Posterior vena cava (tissue), 2 donors: ENCODE measurements at places on chromosomes 6 and 20.
A peak's percentile ranks its signal among the peaks of the same experiment; 100 is the strongest.

- peak; percentile 79 for DNase-seq
Measured at GRCh38 chr6:149963212-149963461, 606 bp upstream of the ULBP1 start.

GRCh38 chr20:53867741-53868351 lies 202.5 kb downstream of the BCAS1 start:
- DNase-seq, result no peak

DNA sequence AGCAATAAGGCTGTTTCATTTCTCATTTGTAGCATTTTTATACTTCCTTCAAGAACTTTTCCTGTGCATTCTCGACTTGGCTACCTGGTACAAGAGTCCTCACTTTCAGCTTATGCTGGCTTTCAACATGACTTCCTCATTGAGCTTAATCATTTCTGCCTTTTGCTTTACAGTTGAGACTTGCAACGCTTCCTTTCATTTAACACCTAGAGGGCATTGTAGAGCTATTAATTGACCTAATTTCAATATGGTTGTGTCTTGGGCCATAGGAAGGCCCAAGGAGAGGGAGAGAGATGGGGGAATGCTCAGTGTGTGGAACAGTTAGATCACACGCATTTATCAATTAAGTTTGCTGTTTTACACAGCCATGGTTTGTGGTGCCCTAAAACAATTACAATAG lies 37.2 kb downstream of the SLC22A2 start:
- no peak for DNase-seq

DNA sequence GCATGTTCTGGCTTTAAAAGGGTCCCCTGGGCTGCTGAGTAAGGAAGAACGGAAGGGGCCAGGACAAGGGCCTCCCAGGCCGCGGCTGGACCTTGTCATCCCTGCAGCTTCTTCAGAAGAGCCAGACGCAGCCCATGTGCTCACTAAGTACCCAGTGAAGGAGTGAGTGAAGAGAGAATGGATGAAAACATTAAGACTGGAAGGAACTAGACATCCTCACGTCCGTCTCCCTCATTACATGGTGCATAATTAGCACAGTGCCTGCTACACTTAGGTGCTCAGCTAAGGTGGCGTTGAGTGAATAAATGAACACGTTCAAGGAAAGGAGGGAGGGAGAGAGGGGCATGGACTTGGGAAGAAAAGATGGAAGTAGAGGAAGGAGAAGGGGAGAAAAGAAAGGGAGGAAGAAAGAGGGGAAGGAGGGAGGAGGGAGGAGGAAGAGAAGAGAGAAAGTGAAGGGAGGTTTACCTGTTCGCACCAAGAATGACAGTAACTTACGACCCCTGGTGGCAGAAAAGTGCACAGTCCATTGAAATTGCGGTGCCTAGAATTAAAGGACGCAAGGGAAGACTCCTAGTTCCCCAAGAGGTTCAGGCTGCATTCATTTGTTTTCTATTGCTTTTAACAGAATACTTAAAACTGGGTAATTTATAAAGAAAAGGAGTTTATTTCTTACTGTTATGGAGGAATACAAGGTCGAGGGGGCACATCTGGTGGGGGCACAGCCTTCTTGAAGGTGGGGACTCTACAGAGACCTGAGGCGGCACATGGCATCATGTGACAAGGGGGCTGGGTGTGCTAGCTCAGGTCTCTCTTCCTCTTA lies 8.0 kb downstream of the TP53RK start:
- DNase-seq, result no peak

- DNase-seq, result no peak
Measured at GRCh38 chr20:34561661-34562060, 3.1 kb downstream of the MAP1LC3A start.

GRCh38 chr20:32368925-32369324 lies 10.8 kb downstream of the ASXL1 start:
- no peak for DNase-seq

GRCh38 chr6:110116258-110116657 lies 63.2 kb downstream of the WASF1 start:
- DNase-seq, result no peak

GRCh38 chr6:14641423-14642135 lies 524.0 kb downstream of the CD83 start:
- no peak for DNase-seq

DNA sequence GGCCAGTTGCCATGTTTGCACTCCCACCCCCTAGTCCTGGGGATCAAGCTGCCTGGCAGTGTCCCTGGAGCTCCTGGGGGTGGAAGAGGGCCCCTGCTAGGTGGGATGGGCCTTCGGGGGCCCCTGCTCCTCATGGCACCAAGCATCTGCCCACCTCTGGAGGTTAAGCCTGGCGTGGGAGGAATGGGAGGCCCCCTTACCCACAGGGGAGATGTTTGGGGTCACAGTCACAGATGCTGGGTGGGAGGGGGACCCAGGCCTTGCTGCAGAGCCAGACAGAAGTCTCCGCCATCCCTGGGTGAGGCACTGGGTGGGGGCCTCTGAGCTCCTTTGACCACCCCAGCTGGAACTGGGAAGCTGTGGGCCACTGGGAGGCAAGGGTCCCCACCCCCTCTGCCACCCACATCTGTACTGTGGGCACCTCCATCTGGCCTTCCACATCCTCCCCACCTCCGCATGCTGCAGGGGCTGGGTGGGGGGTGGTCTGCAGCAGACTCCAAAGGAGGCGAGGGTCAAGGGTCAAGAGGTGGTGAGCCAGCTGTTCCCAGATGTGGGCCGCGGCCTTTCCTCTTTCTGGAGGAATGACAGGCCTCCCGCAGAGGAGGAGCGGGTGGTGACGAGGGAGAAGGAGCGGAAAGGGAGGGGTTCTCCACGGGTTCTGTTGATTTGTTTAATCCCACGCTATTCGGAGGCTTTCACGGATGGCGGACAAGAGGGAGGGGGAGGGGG lies 41.5 kb downstream of the YTHDF1 start:
- no peak for DNase-seq

DNA sequence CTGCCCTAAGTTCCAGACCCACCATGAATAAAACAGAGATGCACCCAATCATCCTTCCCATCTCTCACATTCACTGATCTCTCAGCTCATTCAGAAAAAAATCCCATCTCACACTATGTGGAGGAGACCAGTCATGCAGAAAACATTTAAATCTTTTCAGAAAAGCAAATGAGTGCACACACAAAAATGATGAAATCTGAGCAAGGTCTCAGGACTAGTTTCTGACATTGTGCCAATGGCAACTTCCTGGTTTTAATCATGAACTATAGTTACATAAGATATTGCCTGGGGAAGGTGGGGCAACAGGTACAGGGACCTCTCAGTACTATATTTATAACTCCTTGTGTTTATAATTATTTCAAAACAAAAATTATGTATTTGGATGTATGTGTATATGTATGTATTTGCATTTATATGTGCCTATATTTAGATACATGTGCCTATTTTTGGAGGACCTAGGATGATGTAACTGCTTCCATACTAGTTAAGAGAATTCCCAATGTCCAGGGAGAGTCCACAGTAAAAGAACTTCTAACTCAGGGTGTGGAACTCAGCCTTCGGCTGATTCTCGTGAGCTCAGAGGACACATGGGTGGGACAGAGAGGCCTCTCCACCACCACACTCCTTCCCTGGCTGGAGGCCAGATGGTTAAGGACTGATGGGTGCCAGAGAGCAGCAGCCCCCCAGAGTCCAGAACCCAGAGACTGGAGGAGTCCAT lies 71.7 kb upstream of the MAP3K4 start:
- no peak for DNase-seq

DNA sequence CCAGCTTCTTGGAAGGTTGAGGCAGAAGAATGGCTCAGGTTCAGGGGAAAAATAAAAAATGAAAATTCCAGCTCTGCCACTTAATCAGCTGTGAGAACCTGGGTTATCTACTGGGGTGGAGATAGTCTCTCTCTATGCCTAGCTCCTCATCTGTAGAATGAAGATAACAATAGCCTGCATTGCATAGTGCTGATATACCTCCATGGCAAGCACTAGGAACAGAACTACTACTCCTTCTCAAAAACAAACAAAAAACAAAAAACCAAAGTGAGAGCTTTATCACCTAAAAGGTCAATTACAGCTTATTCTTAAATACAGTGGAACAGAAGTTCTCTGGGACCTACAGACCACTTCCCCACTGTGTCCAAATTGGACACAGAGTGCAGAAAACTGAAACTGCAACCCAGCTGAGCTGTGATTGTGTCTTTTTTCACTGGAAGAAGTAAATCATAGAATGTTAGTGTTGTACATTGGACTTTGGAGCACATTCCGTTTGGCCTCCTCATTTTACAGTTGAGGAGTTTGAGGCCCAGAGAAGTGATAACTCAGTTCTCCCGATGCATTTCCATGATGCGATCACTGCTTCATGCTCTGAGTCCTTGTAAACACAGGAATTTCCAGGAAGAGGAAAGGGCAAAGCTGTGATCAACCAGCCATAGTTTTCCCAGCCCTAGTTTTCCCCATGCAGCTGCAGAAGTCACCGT lies 23.3 kb downstream of the MTFR2 start:
- no peak for DNase-seq

DNA sequence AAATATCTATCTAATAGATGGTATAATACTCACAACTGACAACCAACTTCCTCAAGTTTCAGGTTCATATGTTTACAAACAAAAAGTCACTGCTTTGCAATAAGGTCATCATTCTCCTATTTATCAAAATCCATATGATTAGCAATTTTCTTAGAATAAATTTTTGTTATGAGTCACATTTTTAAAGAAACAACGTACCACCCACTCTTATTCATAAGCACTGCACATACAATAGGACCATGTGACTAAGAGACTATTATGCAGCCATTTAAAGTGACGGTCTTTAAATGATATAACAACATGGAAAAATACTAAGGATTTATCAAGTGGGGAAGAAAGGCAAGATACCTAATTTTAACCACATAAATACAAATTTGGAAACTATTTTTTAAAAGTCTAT lies 40.0 kb downstream of the REPS1 start:
- no peak for DNase-seq

DNA sequence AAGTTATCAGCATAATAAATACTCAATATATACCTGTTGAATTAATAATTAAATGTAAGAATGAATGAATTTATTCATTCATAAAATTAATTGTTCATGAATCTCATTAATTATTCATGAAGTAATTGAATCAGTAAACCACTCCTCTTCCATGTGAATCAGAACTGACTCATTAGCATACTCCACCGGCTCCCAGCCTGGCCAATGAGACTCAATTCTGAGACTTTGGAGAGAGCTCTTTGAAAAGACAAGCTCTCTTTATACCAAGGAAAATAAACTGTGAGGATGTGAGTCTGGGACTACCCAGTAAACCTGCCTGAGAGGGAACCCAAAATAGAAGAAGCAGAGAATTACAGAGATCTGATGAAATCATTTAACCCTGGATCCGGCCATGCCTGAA lies 8.4 kb upstream of the SLC2A10 start:
- DNase-seq, result no peak

- no peak for DNase-seq
Measured at GRCh38 chr20:44217342-44218092, 6.9 kb upstream of the OSER1 start.

- no peak for DNase-seq
Measured at GRCh38 chr20:38543014-38543906, 37.7 kb upstream of the ADIG start.

DNA sequence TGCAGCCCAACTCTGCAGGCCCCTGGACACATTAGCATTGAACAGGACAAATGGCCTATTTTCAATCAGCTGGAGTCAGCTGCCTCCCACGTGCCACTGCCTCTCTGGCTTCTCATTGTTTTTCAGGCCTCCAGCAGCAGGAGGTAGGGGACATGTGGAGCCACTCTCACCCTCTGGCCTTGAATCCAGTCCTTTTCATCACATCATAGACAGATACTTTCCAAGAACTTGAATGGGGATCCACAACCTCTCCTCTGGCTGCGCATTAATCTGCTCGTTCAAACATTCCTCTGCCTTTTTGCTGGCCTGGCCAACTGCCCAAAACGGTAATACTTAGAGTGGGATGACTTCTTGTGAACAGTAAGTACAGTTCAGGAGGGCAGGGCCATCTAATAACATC lies 592.3 kb downstream of the PKHD1 start:
- no peak for DNase-seq

DNA sequence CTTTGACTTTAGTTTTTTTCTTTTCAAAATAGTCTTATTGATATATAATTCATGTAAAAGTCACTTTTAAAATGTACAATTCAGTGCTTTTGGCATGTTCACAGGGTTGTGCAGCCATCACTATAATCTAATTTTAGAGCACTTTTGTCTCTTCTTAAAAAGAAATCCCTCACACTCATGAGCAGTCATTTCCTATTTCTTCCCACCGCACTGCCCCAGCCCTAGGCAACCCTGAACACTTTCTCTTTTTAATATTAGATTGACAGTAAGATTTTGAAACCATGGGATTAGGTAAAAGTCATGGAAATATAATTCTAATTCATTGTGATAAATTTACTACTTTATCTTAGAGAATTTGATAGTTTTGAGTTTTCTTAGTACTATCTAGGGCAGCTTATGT lies 309.4 kb downstream of the UTRN start:
- DNase-seq, result no peak

- DNase-seq, result no peak
Measured at GRCh38 chr20:50646483-50646996, 44.8 kb downstream of the RIPOR3 start.

GRCh38 chr6:10624836-10625235 lies 69.6 kb downstream of the C6orf52 start:
- no peak for DNase-seq

DNA sequence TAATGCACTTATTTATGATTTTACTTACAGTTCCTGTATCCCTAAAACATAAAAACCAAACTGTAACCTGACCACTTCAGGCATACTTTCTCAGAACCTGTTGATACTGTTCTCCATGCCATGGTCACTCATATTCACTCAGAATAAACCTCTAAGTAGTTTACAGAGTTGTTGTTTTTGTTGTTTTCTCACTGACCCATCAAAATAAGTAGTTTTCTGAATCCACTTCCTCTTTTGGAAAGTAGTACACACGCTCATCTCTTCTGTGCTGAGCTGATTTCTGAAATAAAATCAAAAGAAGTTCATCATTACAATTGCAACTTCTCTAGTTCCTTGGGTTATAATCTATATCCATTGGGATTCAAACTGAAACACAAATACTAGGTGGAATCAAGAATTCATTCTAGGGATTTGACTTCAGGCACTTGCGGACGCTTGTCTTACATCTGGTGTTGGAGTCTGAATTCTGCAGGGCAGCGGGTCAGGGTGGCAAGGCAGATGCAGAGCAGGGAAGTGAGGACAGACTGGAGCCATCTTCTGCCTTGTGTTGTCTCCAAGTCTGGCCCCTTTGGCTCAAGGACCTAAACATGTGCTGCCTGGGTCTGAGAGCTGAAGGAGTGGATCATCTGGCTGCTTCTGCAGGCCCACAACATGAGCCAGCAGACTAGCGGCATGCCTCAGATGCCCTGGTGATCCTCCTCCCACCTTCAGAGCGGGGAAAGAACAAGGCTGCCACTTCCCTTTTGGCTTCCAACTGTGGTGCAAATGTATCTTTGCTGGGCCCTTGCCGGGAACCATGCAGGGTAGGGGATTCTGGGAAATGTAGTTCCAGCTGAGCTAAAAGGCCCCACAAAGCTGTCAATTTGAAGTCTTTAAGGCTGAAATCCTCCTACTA lies 167.9 kb upstream of the MYLIP start:
- DNase-seq, result no peak

- DNase-seq, result no peak
Measured at GRCh38 chr6:6614096-6614982, 25.8 kb downstream of the LY86 start.

GRCh38 chr20:35012227-35013069 lies 56.8 kb downstream of the MYH7B start:
- DNase-seq, result peak; percentile 78

GRCh38 chr20:3738111-3739053 lies 5.9 kb downstream of the HSPA12B start:
- no peak for DNase-seq
